Esophagus muscularis mucosa (tissue), 4 donors: ENCODE measurements at places on chromosomes 12 and 14.

DNA sequence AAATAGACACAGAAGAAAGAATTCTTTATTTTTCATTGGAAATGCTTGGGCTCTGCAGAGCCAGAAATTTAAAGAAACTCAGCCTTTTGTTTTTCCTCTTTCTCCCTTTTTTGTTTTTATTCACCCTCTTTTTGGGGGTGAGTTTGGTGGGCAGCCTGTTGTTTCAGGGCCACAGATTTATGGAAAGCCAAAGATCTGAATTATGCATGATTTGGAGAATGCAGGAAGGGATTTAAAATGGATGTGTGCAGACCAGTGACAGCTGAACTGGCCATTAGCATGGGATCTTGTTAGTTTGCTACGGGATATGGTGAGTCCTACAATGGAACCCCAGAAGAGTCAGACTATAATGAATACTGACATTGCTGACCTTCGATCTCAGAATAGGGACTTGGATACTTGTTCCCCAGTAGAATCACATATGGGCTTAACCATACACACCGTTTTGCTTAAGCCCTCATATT is 7.7 kb upstream of the ATXN2 start:
- DNase-seq, result no peak
- H3K4me1 ChIP-seq, result no peaks in the 10 kb centered on the region
- H3K27me3 ChIP-seq, result no peaks in the 10 kb centered on the region
- no peaks in the 10 kb centered on the region for H3K36me3 ChIP-seq

DNA sequence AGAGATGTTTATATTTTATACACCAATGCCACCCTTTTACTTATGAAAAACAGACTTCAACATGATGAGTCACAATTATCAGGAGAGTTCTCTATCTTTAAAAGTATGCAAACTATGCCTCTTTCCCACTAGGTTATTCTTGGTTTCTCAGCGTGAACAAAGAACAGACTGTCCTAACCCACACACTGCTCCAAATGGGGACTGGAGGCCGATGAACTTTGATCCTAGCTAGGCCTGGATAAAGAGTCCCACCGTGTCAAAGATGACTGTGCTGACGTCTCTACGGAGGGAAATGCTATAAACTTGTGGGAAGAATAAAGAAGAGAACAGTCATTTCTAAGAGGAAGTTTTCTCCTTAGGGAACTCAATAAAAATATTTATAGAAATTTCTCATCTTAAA is 160.1 kb downstream of the EPS8 start:
- peaks cover 37% of the 10 kb centered on the region for H3K4me1 ChIP-seq
- peak overlapping the region; percentile 15 for H3K4me3 ChIP-seq
- H3K36me3 ChIP-seq, result peaks cover 10% of the 10 kb centered on the region

GRCh38 chr14:61280526-61281185 is 482 bp downstream of the TMEM30B start:
- DNase-seq, result no peak
- peaks cover 18% of the 10 kb centered on the region for H3K4me1 ChIP-seq
- H3K4me3 ChIP-seq, result peak overlapping the region; percentile 62
- peak overlapping the region; percentile 69 for H3K27ac ChIP-seq
- H3K36me3 ChIP-seq, result no peaks in the 10 kb centered on the region

- DNase-seq, result no peak
- no peaks in the 10 kb centered on the region for H3K27me3 ChIP-seq
- no peak overlapping the region for H3K4me3 ChIP-seq
- no peak overlapping the region for H3K27ac ChIP-seq
- H3K36me3 ChIP-seq, result no peaks in the 10 kb centered on the region
- H3K4me1 ChIP-seq, result no peaks in the 10 kb centered on the region
These were observed 5.5 kb downstream of the C12orf71 start for GRCh38 chr12:27076928-27077327.

- H3K4me1 ChIP-seq, result peaks cover 93% of the 10 kb centered on the region
- no peaks in the 10 kb centered on the region for H3K27me3 ChIP-seq
- H3K27ac ChIP-seq, result peak overlapping the region; percentile 98
These were observed 50.5 kb upstream of the PNMA1 start for GRCh38 chr14:73764406-73765280.

DNA sequence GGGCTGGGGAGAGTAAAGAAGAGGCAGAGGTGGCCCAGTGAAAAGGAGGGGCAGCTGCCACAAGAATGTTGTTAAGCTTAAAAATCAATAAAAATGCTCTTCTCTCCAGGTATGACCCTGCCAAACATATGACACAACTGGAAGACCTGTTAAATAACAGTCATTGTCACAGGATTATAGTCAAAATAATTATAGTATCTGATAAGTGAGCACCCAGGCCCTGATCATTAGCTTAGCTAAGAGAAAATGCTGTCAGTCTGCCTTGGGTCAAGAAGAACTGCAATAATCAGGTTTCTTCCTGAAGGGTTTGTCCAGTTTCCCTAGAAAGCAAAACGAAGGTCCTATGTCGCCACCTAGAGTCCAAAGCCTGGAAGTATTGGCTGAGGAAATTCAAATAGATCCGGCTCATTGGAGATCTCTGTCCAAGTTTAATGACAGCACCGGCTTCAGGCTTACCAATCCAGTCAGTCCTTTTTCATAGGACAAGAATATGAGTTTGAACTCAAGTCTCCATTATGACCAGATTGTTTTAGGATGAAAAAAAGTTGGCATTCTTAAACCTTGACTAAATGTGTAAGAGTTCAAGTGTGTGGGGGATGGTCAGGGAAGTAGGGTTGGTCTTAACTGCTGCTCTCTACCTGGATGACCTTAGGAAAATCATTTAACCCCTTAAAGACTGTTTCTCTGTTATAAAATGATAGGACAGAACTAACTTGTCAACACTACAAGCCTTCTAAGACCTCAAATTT is 22.5 kb upstream of the NKX2-8 start:
- DNase-seq, result peak; percentile 42
- no peak overlapping the region for H3K27ac ChIP-seq
- no peaks in the 10 kb centered on the region for H3K36me3 ChIP-seq
- H3K27me3 ChIP-seq, result no peaks in the 10 kb centered on the region
- H3K4me1 ChIP-seq, result no peaks in the 10 kb centered on the region
- H3K4me3 ChIP-seq, result no peak overlapping the region

DNA sequence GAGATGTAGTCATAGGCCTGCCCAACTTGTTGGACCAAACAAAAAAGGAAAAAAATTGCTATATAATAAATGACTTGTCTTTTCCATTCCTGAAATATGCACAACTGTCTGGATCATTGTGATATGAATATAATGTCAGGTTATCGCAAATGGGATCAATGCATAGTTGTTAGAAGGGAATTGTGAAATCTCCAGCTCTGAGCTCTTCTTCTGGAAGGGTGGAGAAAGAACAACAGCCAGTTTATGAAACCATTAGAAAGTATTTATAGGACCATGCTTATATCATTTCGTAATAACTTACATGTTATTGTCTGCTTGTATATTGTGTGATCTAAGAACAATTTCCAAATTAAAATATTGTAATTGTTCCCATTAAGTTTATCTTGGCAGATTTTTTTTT is 35.7 kb upstream of the HIF1A start:
- no peaks in the 10 kb centered on the region for H3K36me3 ChIP-seq
- no peaks in the 10 kb centered on the region for H3K27me3 ChIP-seq
- no peak overlapping the region for H3K27ac ChIP-seq
- DNase-seq, result no peak
- no peak overlapping the region for H3K4me3 ChIP-seq

- DNase-seq, result no peak
- H3K36me3 ChIP-seq, result no peaks in the 10 kb centered on the region
- H3K4me1 ChIP-seq, result no peaks in the 10 kb centered on the region
These were observed 146.0 kb downstream of the PIWIL1 start for GRCh38 chr12:130483616-130484180.

DNA sequence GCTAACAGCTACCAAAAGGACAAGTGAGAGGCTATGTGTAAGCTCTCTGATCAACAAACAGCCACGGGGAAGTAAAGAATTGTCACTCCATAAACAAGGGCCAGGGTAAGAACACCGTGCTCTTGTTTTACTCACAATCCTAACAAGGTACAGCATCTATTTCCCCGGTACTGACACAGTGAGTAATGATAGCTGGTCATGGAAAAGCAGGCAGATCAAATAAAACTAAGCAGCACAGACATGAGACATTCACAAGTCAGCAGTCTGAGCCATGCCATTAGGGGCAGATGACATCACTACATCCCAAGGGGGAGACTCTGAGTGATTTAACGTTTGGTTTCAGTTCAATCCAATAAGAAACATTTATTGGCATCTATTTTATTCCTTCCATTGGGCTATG is 54.4 kb downstream of the ARL6IP4 start:
- H3K4me3 ChIP-seq, result no peak overlapping the region
- no peak for DNase-seq
- peaks cover 4% of the 10 kb centered on the region for H3K4me1 ChIP-seq
- H3K27ac ChIP-seq, result no peak overlapping the region
- peaks cover 43% of the 10 kb centered on the region for H3K36me3 ChIP-seq

- no peak for DNase-seq
- H3K27ac ChIP-seq, result no peak overlapping the region
- no peaks in the 10 kb centered on the region for H3K36me3 ChIP-seq
- H3K4me3 ChIP-seq, result no peak overlapping the region
- H3K4me1 ChIP-seq, result no peaks in the 10 kb centered on the region
These were observed 44.2 kb downstream of the SOCS2 start for GRCh38 chr12:93616584-93617101.

DNA sequence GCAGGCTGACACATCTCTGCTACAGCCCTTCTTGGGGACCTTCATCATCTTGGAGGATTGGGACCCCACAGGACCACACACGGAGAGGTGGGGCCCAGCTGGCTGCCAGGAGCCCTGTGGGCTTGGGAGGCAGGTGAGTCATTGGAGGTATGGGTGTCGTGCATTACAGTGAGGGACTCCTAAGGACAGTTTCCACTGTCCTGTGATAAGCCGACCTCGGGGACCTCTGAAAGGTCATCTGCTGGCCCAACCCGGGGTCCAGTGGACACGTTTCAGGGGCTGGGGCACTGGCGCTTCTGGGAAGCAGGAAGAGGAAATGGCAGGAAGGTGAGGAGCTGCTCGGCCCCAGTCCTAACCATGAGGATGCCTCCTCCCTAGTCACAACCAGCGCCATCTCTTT is 238.0 kb downstream of the BCL11B start:
- no peak for DNase-seq
- no peaks in the 10 kb centered on the region for H3K27me3 ChIP-seq
- no peak overlapping the region for H3K4me3 ChIP-seq

- H3K27me3 ChIP-seq, result no peaks in the 10 kb centered on the region
- H3K4me1 ChIP-seq, result no peaks in the 10 kb centered on the region
- no peak overlapping the region for H3K4me3 ChIP-seq
- no peak overlapping the region for H3K27ac ChIP-seq
These were observed 67.4 kb upstream of the SLC38A2 start for GRCh38 chr12:46439793-46440511.

- no peak overlapping the region for H3K4me3 ChIP-seq
- no peaks in the 10 kb centered on the region for H3K36me3 ChIP-seq
- DNase-seq, result no peak
- no peaks in the 10 kb centered on the region for H3K27me3 ChIP-seq
These were observed 241.2 kb upstream of the G2E3 start for GRCh38 chr14:30317729-30318128.

- no peak overlapping the region for H3K27ac ChIP-seq
- no peaks in the 10 kb centered on the region for H3K36me3 ChIP-seq
- no peak overlapping the region for H3K4me3 ChIP-seq
These were observed 2.3 kb downstream of the OTUB2 start for GRCh38 chr14:94028450-94028826.

DNA sequence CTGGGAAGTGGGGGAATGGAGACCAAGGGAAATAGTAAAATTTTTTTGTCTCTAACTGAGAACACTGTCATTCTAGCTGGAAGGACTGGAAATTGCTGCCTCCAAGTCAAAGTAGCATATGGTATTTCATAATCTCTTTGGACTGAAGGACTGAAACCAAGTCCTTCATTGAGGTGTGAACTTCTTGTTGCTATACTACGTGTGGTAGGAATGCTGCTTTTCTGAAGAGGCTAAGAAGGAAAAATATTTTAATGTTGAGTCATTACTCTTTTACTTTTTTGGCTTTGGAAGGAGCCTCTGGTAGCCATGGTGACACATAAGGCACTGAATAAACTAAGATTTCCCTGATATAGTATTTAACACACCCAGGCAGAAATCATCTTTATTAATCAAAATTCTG is 465.4 kb downstream of the NPAS3 start:
- H3K4me3 ChIP-seq, result no peak overlapping the region
- DNase-seq, result no peak
- H3K36me3 ChIP-seq, result no peaks in the 10 kb centered on the region
- no peak overlapping the region for H3K27ac ChIP-seq

DNA sequence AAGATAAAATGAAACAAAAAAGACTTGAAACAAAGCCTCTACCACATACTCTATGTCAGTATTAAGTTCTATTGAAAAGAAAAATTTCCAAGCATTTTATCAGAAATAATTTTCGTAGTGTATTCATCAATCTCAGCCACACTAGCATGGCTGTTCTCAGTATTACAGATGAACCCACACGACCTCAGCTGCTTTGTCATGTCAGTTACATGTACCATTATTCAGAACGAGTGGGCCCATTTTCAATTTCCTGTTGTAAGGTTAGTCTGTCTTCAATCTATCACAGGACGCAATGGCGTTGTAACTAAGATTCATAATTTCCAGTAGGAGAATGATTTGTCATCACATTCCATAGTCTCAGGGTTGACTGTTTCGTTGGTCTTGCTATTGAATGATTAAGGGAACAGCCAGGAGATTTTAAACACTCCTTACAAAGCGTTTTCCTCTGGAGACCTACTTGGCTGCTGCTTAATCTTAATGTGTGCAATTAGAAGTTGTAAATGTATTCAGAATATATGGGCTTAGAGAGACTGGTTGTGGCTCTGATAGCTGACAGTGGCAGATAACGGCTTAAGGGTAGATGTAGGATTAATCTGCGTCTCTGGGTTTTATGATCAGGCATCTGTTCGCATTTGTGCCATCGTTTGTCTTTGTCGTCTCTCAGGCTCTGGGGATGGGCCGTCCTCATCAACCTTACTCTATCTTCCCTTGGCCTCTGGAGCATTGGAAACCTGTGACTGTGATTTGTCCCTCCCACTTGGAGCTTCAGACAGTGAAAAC is 65.4 kb downstream of the GLT1D1 start:
- no peaks in the 10 kb centered on the region for H3K4me1 ChIP-seq
- H3K27ac ChIP-seq, result no peak overlapping the region
- no peak for DNase-seq
- no peak overlapping the region for H3K4me3 ChIP-seq

GRCh38 chr12:124686370-124687173 is 119.2 kb upstream of the NCOR2 start:
- H3K27me3 ChIP-seq, result no peaks in the 10 kb centered on the region
- no peaks in the 10 kb centered on the region for H3K36me3 ChIP-seq
- H3K4me3 ChIP-seq, result no peak overlapping the region
- peak overlapping the region; percentile 92 for H3K27ac ChIP-seq
- DNase-seq, result no peak
- H3K4me1 ChIP-seq, result peaks cover 69% of the 10 kb centered on the region
